SW 1271 (cell line): ENCODE measurements at places on chromosomes 2 and 18.
A peak's percentile ranks its signal among the peaks of the same experiment; 100 is the strongest.

DNA sequence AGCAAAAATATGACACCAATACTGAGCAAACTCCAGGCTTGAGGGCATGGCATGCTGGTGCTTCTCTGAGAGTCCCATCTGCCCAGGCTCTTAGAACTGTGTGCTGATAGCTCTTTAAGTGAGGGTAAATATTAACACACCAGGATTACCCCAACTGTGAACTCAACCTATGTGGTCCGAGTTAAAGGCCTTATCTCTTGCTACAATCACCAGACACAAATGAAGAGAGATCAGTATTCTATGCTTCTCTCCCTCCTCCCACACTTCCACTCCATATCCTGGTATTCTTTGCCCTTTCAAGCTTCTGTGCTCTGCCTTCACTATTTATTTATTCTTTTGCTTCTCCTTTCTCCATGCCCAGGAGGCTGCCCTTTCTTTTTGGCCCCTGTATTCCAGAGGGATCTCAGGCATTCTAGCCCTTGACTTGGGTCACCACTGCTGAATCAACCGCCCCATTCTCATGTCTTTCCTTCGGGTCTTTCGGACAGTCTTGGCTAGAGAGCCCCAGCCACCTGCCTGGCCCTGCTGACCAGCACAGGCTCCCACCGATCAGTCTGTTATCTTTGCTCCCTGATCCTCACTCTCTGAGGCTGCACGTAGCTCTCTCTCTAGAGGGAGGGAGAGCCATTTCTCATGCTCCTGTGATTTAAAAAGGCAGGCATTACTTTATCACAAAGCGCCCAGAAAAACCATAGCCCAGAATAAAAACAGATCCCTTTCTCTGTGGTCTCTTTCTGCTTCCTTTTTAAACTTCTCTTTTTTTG lies 17.2 kb upstream of the HK2 start:
- no peak for DNase-seq

GRCh38 chr2:157897106-157897971 lies 21.2 kb upstream of the ACVR1 start:
- no peak for DNase-seq

- DNase-seq: no peak
Measured at GRCh38 chr2:217837530-217837929, 165.3 kb downstream of the TNS1 start.

- DNase-seq: no peak
Measured at GRCh38 chr2:128755695-128756364, 437.2 kb upstream of the HS6ST1 start.

DNA sequence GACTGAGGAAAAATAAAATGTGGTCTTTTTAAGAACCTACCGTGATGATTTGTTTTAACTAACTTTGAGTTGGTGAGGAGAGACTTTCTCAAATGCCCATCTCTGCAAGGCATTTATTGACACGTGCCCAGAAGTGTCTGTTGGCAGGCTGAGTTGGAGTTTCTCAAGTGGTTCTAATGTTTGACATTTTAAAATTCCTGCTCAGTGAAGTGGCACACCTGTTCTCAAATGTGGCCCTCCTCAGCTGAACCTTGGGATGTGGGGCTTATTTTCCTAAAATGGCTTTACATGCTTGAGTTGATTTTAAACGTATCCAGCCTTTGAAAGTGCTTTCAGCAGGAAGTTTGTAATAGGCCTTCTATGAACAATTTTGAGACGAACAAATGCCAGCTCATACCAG lies 876 bp upstream of the CAVIN2 start:
- no peak for DNase-seq

DNA sequence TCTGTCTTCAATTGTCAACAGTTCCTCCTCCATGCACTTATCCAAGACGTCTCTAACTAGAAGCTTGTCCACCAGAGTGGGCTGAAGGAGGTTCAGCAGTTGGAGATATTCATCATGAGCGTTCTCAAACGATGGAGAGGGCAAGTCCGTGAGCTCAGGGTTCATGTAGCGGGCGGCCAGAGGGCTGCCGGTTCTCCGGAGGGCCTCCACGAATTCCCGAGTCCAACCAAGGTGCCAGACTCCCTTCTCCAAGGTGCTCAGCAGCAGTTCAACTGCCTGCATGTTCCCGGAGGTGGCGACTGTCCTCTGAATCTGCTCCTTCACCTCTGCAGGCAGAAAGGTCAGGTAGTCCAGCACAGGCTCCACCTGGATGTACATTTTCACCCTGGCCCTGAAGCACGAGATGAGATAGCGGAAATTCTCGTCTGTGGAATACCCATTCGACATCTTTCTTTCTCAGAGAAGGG lies 590 bp downstream of the IFIH1 start:
- peak; percentile 3 for DNase-seq

- no peak for DNase-seq
Measured at GRCh38 chr2:74952575-74952974, 5.9 kb upstream of the POLE4 start.

- DNase-seq: no peak
Measured at GRCh38 chr2:26480566-26481423, 2.9 kb upstream of the OTOF start.

DNA sequence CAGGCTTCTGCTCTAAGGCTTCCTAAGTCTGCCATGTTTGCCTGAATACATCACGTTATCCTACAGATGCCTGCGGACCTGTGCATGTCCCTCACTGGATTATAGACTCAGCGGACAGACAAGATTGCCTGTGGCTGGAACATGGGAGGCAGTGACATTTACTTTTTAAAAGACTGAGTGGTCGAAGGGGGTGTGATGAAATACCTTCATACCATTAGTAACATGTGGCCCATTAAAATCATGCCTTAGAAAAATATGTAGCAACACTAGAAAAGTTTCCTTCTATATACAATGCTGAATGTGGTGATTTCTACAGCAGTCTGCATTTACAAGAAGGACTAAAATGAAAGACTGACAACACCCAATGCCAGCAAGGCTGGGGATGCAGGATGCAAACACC lies 154.4 kb downstream of the ASB1 start:
- DNase-seq: no peak

DNA sequence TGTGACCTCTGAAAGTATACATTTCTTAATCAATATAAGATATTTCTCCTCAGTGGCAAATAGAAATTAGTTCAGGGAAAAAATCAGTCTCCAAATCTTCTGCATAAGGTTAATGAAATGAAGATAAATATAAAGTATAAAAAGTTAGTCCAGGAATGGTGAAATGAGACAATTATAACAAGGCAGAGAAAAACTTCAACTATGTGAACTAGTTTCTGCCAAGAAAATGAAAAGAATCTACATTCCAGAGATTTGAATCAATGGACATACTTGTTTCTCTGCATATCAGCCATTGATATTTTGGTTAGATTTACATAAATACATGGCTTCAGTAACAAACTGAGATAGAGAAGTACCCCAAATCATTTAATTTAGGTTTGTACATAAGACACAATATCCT lies 249.0 kb downstream of the EXOC6B start:
- no peak for DNase-seq
